ENCODE measurements at places on chromosomes 1 and 21.

DNA sequence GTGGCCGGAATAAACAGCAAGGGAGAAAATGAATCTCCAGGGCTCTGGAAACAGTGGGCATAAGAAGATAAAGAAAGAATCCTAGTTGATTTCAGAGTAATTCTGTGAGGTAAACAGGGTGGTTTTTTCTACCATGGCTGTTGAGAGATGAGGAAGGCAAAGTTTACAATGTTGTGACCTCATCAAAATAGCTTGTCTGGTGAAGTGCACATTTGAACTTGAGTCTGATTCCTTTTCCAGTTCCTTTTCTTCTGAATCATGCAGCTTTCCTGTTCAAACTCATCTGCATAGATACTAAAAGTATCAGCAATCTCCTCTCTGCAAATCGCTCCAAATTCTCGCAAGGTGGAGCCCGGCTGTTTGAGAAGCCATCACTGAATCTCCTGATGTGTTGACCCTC is 161.7 kb downstream of the PLPP3 start:
- DNase-seq: no peak

- no peak for DNase-seq
These were observed 23.3 kb upstream of the SRSF10 start for GRCh38 chr1:24003331-24003972.

GRCh38 chr1:222243902-222244301 is 304.0 kb downstream of the HHIPL2 start:
- DNase-seq: no peak

GRCh38 chr1:186681801-186682200 is 1.6 kb upstream of the PTGS2 start:
- DNase-seq: no peak

- DNase-seq: no peak
These were observed 35.5 kb downstream of the ILDR2 start for GRCh38 chr1:166939741-166940375.

DNA sequence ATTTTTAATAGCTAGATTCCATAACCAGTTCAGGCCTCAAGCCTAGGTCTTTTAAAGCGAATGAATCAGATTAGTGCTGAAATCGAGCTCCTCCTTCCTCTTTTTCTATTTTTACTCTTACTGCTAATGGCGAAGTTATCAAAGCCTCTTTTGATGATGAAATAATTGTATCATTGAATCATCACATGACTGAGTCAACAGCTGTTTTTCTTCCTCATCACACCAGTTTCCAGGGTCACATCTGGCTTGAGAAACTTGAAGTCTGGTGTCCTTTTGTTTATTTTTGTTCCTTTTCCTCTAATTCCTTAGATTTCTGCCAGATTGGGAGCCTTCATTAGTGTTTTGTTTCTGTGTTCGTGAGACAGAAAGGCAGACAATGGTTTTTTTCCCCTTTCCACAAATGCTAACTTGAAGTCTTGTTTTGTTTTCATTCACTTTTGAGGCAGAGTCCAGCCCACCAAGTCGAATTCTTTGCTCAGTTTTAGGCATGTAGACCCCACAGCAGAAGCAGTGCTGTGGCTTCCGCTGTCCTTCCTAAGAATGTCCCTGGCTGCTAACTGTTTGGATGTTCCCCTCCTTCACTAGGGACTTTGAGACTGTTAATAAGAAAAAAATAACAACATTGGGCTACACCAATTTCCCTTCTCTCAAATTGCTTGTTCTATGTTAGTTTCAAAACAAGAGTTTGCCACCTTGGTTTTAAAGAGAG is 51.9 kb upstream of the FMOD start:
- DNase-seq: no peak

- DNase-seq: no peak
These were observed 66.9 kb downstream of the C1orf185 start for GRCh38 chr1:51168936-51169335.

DNA sequence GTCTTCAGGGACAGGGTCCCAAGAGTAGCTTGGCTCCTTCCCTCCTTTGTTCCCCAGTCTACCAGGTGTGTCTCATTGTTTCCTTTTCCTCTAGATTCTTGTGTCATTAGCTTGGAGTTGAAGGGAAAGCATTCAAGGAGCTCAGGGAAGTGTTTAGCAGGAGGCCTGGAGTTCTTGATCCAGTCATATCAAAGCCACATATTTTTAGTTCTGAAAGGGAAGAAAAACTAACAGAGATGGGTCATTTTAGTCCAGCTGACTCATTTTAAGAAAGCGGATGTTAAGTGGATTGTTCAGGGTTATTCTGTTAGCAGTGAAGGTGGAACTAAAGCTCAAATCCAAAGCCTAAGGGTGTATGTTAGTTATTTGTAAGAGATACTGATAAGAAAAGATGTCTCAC is 721 bp downstream of the C1orf54 start:
- DNase-seq: no peak

DNA sequence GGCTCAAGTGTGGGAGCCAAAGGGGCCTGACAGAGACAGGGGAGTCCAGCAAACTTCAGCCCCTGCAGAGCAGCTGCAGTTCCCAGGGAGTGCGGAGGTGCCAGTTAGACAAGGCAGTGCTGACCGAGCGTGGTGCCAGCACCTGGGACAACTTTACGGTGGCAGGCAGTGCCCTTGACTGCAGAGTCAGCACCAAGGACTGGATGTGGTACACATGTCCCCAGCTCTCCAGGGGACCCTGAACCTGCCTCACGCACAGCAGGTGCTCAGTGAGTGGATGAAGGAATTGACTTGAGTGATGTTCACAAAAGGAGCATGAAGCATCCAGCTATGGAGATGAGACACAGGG is 296.5 kb downstream of the SIPA1L2 start:
- DNase-seq: no peak

GRCh38 chr1:119818181-119818580 is 6.9 kb upstream of the REG4 start:
- no peak for DNase-seq

DNA sequence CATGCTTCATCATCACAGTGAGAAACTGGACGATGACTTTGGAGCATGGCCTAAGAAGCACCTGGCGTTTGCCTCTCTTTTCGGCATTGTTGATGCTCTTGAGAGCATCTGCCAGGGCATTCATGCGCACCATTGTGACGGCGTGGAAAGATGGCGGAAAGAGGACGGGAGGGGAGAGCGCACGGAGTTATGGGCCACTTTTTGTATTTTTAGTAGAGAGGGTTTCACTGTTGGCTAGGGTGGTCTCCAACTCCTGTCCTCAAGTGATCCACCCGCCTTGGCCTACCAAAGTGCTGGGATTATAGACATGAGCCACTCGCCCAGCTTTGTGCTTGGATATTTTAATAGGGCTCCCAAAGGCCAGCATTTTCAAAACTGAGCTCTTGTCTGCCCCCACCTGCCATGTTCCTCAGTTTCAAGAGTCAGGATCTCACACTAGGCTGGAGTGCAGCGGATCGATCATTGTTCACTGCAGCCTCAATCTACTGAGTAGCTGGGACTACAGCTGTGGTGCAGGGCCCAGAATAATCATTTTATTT is 5.3 kb downstream of the RPS8 start:
- DNase-seq: no peak

GRCh38 chr1:90100566-90100965 is 105.7 kb downstream of the ZNF326 start:
- no peak for DNase-seq

GRCh38 chr1:20949871-20950590 is 162.9 kb upstream of the HP1BP3 start:
- DNase-seq: no peak

GRCh38 chr1:22044690-22045420 is 7.7 kb upstream of the CDC42 start:
- no peak for DNase-seq

DNA sequence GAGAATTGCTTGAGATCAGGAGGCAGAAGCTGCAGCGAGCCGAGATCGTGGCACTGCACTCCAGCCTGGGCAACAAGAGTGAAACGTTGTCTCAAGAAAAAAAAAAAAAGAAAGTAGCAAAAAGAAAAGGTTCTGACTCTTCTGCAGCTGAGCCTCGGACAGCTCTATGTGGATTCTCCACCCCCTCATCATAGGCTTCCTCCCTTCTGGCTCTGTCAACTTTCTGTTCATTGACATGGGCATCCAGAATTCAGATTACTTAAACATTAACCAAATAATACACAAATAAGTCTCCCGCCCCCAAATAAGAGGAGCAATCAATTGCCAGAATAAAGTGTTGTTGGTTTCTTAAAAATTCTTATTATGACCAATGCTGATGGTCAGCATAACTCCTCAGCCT is 10.0 kb downstream of the SUSD4 start:
- DNase-seq: no peak

- DNase-seq: no peak
These were observed 33.3 kb upstream of the TDRD10 start for GRCh38 chr1:154468535-154469250.

DNA sequence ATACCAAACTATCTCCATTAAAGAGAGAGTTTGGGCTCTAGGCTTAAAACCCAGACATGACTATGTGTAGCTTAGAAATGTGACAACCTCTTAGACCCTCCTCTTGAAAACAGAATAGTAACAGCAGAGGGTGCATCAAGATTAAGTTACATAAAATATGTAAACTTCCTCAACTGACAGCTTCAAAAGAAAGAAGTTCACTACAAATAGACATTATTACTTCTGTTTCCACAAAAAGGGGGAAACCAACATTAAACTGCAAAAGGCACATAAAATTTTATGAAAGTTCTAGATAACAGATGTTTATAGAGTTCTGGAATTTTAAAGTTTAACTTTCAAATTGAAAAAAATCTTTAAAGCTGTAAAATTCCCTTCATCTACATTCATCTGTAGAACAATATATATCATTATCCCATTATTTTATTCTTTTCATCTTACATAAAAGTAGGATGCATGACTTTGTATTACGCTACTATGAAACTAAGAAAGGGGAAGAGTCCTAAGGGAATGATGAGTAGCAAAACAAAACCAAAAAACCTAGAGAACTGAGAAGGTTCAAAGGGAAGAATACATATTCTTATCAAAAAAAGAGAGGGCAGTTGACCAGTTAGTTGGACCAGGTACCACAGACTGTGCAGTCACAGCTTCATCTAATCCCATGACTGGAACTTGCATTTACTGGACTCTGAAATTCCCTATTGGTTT is 177.0 kb downstream of the SIPA1L2 start:
- DNase-seq: no peak

DNA sequence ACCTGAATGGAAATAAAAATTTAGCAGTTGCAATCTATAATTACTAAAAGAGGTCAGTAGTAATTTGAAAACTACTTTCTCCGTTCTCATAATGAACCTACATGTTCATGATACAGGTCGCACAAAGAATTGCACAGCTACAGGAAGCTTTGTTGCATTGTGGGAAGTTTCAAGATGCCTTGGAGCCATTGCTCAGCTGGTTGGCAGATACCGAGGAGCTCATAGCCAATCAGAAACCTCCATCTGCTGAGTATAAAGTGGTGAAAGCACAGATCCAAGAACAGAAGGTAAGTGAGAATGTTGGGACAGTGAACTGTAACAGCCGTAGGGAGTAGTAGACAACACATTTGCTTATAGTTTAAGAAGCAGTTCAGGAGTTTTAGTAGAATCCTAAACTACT is 68.8 kb upstream of the BMP8A start:
- DNase-seq: no peak

GRCh38 chr1:151159373-151159772 is 2.9 kb downstream of the TNFAIP8L2 start:
- DNase-seq: no peak

DNA sequence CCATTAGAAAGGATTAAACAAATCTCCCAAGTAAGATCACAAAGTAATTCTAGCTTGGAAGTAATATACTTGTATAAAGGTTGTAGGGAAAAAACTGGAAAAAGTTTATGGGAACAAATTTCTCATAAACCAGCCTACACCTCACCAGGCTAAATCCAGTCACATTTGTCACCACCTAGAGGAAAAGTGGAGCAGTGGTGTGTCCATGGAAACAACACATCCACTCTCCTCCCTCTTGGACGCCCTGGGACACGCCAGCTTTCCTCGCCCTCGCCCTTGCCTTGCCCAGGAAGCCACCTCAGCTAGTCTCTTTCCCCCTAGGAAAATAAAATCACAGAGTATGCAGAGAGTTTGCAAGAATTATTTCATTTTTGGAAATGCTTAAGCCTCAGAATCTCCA is 2.2 kb downstream of the PALMD start:
- peak; percentile 5 for DNase-seq

DNA sequence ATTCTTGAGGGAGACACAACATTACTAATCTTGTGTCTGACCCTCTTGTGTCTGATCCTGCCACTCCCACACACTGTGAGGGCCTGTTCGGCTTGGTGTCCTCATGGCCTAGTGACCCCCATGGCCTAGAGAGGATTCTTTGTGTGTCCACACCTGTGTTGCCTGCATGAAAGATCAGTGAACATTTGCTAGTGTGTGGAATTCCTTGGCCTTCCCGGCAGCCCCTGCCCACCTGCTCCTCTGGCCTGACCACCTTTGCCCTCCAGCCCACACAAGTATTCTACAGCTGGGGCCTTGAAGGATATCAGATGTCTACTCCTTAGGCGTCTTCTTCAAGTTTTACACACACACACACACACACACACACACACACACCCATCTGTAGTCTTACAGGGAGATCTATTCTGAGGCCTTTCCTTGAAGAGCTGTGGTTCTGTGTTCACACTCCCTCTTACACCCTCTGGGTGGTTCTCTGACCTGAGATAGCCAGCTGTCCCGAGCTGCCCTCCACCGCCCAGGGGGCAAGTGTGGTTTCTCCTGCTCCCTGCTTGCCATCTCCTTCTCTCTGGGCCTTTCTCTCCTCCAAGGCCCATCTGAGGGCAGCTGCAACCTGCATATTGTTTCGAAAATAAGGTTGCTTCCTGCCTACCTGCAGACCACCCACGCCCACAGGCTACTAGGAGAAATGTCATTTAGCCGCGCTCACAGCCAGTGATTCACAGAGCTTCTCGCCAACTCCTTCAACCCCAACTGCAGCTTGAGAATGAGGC is 45.4 kb downstream of the CD247 start:
- DNase-seq: no peak

GRCh38 chr1:216758161-216758560 is 34.9 kb upstream of the ESRRG start:
- no peak for DNase-seq

GRCh38 chr1:88612773-88613172 is 71.3 kb upstream of the PKN2 start:
- DNase-seq: no peak

- DNase-seq: no peak
These were observed 62.5 kb downstream of the IL23R start for GRCh38 chr1:67228791-67229190.

- DNase-seq: peak; percentile 18
These were observed 844 bp upstream of the MEAF6 start for GRCh38 chr1:37515185-37516034.

DNA sequence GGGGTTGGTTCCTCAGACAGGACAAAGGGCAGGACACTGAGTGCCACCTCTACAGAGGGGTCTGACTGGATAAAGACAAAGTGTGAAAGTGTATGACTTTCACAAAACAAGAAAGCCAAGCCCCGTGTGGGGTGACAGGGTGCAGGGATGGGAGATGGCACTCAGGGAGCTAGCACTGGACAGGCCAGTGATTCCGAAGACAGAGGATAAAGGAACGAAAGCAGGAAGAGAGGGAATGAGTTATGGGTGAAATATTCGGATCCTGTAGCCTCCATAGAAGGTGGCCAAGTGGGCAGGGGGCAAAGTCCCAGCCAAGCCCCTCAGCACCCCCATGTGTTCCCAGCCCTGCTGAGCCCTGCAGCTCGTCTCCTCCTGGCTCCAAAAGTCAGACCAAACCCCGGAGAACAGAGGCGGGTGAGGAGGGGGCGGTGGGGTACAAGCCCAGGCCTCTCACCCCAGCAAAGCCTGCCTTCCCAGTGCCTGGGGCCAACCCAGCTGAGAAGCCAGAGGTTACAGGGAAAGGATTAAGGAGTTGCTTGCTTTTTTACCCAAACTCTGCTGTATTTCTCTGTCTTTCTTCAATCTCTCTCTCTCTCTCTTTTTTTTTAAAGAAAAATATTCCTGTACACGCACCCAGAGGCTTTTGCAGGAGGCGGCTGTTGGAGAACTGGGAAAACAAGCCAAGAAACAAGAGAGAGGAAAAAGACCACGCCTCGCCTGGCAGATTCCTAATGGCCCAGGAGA is 14.0 kb upstream of the WASF2 start:
- DNase-seq: no peak

Measured in NCI-H748 treated with DMSO at 0.1 percent for 48 hours (cell line).